Suppressor macrophage treated with lipopolysaccharide for 4 hours (primary cell): ENCODE measurements at places on chromosomes 7 and 10.

- DNase-seq: no peak
These were observed 5.7 kb downstream of the PRSS1 start for GRCh38 chr7:142754681-142755575.

- no peak for DNase-seq
These were observed 158.0 kb upstream of the KLF6 start for GRCh38 chr10:3942937-3943489.

DNA sequence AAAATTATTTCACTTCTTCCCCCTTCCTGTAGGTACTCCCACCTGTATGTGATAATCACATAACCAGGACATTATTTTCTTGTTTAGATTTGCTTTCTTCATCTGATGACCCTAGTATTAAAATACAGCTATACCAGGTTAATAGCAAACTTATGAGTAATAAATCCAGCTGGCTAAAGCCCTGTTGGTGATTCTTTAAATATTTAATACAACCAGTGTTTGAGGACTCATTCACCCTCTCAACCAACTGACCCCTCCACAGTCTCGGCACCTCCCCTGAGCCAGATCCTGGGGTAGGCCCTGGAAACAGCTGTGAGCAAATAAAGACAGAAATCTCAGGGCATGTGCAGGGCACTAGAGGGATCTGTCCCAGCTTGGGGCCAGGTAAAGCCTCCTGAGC lies 58.5 kb downstream of the BLNK start:
- DNase-seq: no peak

DNA sequence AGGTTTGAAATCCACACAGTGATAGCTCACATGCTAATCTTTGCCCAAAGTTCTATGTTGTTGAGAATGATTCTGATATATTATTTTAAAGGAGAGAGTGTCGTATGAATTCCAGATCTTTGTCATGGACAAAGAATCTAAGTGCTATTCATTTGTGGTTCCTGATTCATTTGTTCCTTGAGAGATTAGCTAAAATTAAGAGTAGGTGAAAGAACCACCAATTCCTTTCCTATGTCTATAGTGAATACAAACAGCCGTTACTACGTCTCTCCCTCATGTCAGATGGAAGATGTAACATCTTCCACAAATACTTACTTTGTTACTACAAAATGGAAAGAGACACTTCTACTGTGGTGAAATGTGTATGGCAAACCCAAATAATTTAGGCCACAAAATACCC lies 3.3 kb upstream of the PLXDC2 start:
- DNase-seq: no peak

DNA sequence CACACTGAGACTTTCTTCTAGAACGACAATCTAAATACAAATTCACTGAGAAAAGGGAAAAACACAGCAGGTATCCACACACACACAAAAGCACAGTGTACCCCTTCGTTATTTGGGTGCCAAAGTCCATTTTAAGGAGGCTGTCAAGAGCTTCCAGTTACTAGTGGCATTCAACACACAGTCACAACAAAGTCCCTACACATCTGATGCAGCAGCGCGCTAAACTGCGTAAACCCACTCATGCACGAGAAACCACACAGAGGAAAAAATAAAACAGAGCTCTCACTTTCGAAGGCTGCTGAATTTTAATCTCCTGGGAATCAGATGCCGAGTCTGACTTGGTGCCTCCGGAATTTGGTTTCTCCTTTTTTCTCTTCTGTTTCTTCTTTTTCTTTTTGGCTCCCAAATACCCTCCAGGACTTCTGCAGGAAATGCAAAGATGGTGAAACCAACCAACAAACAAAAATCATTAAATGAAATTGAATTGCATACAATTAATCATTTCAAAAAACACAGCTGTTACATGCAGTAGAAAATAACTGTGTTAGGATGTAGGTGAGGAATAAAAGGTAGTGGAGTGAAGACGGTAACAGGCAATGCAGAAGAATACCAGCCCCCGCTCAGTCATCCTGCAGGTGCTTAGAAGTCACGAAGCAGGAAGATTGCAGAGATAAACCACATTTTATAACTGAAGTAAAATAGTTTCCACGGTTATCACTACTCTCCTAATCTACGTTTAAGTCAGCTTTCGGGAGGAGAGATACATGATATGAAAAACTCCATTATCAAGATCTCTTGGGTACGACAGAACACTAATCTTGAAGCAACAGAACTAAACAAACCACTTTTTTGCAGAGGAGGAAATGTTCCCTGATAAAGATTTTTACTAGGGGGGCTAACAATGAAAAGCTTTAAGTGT lies 27.1 kb downstream of the NMT2 start:
- DNase-seq: no peak

GRCh38 chr7:70069977-70070376 lies 471.7 kb downstream of the AUTS2 start:
- no peak for DNase-seq

DNA sequence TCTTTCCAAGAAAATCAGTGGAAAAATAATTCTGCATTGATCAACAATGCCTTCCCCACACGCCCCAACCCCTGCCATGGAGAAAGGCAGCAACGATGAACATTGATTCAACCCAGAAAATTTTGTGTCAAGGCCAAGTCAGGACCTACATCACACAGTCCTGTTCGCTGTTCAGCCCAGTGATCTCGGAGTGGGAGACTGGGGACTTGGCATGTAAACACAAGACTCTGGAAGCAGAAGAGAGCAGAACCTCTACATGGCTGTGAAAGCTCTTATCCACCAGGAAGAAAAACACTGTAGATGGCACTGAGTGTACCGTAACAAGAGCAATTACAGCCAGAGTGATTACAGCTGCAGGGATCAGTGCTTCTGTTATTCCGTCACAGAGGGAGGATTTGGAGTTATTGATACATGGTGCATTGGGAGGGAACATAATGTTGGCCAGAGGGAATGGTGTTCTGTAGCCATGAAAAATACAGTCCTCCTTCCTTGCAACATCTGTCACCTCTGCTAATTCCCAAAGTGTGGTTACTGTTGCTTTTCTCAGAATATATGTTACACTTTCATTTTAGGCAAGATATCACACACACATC lies 136.6 kb downstream of the IQUB start:
- no peak for DNase-seq

DNA sequence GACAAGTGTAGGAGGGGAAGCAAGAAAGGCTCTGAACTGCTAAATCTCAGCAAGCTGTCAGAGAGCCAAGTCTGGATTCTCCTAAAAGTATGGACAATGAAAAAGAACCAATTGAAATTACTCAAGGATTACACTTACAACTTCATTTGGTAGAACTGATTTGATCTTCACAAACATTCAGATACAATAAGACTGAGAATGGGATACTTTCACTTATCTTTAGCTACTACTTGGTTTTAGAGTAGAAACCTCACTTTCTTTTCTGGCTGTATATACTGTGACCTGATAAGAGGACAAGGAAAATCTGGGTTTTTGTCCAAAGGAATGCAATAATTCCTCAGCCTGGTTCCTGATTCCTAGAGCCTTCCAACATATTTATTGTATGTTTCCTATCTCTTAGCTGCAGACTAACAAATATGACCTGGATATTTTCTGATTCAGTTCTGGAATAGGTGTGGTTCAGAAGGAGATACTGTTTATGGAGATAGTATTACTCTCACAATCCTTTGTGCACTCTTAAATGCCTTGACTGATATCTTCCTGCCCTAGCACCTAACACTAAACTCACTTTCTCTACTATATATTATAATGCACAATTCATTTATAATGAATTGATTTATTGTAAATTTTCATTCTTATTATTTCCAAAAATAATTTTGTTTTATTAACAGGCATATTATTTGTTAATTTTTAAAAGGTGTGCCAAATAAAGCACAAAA lies 7.3 kb downstream of the SEMA3A start:
- no peak for DNase-seq

DNA sequence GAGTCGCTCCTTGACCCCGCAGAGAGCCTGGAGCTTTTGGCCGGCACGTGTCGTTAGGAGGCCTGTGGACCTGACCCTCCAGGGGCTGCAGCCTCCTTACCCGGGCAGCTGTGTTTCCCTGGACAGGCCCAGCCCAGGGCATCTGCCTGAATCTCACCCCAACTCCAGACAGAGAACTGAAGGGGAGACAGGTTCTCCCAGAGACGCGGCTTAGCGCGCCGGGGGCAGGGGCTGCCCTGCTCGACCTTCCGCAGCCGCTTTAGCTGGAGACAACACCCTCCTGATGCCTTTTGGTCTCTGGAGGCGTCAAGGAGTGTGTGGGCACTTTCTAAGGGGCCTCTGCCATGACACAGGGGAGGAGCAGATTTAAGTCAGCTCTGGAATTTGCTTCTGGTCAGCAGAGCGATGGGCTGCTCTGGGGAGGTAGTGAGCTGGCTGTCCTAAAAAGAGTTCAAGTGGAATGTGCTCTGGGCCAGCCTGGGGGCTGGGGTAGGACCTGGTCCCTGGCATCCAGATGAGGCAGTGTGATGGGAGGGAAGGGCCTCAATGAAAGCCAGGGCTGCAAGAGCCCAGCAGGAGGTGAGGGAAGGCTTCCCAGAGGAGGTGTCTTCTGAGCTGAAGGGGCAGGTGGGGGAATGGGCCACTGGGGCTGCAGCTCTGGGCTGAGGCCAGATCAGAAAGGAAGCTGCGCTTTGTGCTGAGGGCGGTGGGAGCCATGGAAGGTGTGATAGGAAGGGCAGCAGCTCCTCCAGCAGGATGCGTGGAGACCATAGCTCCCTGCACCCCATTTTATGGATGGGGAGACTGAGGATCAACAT lies 5.8 kb downstream of the GRIFIN start:
- no peak for DNase-seq

DNA sequence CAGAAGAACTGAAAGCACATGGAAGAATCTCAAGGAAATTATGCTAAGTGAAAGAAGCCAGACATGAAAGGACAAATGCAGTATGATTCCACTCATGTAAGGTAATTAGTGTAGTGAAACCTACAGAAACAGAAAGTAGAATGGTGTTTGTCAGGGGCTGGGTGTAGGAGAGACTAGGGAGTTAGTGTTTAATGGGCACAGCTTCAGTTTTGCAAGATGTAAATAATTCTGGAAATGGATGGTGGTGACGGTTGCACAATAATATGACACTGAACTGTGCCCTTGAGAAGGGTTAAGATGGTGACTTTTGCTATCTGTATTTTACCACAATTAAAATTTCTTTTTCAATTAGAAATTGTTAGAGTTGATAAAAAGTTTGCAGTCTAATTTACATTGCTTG lies 157.3 kb upstream of the ADCY1 start:
- peak; percentile 27 for DNase-seq

DNA sequence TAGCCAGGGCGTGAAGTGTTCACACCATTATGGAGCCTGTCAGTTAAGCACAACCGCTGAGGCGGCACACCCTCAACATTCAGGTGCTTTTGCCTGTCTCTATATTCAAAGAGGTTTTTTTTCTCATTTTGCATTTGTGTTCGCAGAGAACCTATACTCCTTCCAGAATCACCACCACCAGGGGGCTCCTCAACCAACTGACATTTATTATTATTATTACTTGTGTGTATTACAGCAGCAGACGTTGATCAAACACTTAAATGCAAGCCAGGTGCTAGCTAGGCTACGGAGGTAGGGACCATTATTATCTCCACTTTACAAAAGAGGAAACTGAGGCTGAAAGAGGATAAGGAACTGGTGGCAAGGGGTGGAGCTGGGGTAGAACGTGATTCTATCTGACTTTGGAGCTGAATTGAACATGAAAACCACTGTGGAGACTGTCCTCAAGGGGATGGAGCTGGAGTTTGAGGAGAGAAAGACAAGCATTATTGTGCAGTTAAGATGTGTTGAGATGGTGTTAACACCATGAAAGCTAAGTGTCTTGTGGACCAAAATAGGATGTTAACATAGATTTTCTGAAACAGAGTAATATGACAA lies 133.8 kb upstream of the PLXNA4 start:
- peak; percentile 39 for DNase-seq

DNA sequence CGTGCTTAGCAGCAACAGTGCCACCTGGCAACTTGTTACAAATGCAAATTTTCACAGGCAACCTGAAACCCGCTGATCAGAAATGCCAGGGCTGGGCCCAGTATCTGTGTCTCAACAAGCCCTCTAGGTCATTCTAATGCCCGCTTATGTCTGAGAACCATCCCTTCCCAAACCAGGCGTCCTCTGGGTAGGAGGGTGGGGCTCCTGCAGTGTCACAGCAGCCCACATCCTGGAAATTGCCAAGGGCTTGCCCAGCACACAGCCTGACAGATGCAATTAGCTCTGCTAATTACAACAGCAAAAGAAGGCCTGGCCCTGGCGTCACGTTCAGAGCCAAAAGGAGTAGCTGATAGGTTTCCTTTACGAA lies 15.9 kb downstream of the ITPRIP start:
- DNase-seq: peak; percentile 56

GRCh38 chr10:132974249-132974796 lies 32.0 kb upstream of the CFAP46 start:
- DNase-seq: no peak

DNA sequence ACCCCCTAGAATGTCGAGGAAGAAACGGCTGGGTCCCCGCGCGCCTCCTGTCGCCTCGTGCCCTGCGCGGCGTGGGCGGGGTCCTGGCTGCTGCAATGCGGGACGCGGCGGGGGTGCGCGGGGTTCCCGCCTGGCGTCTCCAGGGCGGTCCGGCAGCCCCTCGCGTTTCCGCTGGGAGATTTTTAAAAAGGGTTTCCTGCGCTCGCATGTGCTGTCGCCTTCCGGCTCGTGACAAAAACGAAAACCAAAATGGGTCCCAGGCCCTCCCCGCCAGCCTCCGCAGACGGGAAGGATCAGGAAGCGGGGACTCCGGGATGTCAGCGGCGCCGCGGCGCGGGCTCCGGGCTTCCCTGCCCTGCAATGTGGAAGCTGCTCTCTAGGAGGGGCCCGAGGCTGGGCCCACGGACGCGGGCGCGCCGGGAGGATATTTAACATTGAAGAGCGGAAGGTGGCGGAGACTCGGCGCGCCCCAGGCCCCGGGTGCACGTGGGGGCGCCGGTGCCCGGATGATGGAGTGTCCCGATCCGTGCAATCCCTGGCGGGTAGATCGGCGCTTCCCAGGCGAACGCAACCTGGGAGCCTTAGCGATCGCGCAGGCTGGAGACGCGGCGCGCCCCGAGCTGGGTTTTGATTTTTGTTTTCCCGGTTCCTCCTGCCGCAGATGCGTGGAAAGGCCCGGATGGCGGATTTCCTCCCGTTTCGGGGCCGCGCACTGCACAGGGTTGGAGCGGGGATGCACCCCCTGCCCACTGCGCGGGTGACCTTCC lies 1.0 kb downstream of the PFKP start:
- peak; percentile 82 for DNase-seq

- DNase-seq: no peak
These were observed 52.6 kb downstream of the TMEM209 start for GRCh38 chr7:130152493-130153210.

- peak; percentile 73 for DNase-seq
These were observed 16.1 kb upstream of the C10orf71 start for GRCh38 chr10:49282879-49283341.
